ENCODE measurements at places on chromosomes 2 and 18.

DNA sequence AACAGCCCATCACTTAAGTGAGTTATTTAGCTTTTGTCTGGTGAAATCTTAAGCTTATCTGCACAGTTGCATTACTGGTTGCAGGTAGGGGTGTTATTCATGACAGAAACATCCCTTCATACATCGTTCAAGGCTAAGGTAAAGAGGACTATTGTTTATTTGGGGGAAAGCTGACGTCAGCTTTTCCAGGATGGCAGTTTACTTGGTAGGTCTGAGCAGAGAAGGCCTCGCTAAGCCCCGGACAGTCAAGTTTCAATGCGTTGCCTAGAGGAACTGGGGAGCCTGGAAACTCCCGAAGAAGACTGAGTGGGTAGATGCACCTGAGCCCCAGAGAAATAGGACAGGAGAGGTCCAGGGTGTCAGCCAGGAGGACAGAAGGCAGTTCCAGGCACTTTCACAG, 2.2 kb downstream of the RNU4ATAC start:
- no peak for DNase-seq

GRCh38 chr2:241788572-241788971, 11.9 kb downstream of the GAL3ST2 start:
- no peak for DNase-seq

GRCh38 chr2:188238386-188238785, 53.3 kb upstream of the GULP1 start:
- DNase-seq: no peak

- DNase-seq: no peak
These were observed 79.6 kb upstream of the LCLAT1 start for GRCh38 chr2:30367232-30368070.

DNA sequence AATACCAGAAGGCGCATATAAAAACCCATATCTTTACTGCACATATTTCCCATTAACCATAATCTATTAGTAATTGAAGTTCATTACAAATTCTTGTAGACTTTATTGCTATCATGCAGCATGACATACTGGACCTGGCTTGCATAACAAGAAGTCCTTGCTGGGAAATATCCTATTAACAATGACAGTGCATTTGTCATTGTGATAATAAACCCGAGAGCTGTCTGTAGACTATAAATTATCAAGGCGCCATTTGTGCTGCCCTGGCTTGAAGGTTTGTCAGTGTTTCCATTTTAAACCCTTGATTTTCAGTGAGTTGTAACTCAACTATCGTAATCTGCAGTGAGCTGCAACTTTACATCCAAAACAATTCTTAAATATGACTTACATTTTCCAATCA, 59.0 kb downstream of the HNMT start:
- no peak for DNase-seq

DNA sequence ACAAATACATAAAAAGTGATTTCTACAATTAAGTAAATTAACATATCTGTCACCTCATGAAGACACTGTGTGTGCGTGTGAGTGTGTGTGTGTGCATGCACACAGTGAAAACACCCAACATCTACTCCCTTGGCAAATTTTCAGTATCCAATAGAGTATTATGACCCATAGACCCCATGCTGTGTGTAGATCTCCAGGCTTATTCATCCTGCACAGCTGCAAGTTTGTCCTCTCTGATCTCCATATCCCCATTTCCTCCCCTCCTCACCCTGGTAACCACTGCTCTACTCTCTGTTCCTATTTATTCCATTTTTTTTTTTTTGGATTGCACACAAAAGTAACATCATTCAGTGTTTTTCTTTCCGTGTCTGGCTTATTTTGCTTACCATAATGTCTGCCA, 391.0 kb downstream of the SOX11 start:
- DNase-seq: no peak

DNA sequence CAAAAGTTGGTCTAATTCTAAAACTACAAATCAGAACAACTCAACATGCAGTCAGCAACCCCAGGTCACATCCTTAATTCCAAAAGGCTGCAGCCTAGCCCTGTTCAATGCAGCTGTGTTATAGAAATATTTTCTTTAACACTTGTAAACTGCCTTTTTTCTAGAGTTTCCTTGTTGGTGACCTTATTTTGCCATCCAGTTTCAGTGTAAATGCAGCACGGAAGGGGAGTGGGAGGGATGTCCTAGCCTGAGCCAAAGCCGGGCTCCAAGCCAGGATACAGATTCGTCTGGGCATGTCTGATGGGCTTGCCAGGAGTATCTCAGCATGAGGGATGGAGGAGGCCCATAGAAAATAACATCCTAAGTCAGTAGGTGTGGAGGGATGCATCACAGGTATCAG, 17.7 kb upstream of the SP3 start:
- DNase-seq: no peak

GRCh38 chr2:237669628-237670392, 42.4 kb downstream of the LRRFIP1 start:
- DNase-seq: no peak

GRCh38 chr2:60262178-60262577, 291.3 kb downstream of the BCL11A start:
- DNase-seq: no peak

GRCh38 chr2:40886655-40887054, 434.8 kb upstream of the SLC8A1 start:
- DNase-seq: no peak

DNA sequence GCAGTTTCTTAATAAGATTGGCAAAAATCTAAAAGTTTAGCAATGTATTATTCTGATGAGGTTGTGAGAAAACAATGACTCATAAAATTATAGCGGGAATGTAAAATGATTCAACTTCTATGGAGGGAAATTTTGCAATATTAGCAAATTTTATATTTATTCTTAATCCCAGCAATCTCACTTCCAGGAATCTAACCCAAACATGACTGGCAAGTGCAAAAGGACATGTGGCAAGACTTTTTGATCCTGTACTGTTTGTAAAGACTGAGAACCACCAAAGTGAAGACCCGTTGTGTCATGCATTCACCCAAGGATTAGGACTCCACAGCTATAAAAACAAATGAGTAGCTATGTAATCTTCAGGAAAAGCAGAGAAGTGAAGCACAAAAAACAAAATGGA, 234.8 kb upstream of the KYNU start:
- no peak for DNase-seq

- DNase-seq: no peak
These were observed 19.6 kb upstream of the STON1 start for GRCh38 chr2:48510329-48510728.

DNA sequence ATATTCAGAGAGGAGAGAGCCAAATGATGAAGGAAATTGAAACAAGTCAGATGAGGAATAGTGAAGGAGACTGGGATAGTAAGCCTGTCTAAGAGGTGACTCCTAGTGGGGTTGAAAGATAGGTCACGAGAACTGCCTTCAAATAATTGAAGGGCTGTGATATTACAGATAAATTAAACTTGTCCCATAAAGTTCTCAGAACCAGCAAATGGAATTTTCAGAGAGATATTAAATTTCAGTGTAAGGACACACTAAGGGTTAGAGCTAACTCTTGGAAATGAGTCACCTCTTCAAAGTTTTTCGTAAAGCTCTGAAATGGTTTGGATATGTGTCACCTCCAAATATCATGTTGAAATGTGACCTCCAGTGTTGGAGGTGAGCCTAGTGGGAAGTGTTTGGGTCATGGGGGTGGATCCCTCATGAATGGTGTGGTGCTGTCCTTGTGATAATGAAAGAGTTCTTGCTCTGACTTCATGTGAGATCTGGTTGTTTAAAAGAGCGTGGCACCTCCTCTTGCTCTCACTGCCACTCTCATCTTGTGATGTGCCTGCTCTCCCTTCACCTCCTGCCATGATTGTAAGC, 87.3 kb downstream of the BABAM2 start:
- no peak for DNase-seq

DNA sequence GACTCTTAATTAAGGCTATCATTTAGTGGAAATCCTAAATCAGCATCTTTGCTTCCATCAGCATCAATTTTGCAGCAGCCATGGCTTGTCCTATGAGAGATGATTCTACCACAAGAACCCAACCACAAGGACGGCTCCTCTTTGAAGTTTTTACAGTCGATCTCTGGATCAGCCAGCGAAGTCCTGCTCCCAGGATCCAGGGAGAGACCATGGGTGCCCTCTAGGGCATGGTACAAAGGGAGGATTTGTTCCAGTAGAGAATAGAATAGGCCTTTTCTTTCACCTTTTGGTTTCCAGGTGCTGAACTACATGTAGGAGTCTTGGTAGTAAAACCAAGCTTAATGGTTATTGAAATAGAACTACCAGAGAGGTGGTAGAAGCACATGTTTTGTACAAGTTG, 52.7 kb downstream of the TMEM200C start:
- DNase-seq: no peak

- no peak for DNase-seq
These were observed 62.9 kb upstream of the TFPI start for GRCh38 chr2:187617120-187617519.

GRCh38 chr2:30217644-30218337, 13.5 kb upstream of the LBH start:
- DNase-seq: no peak

DNA sequence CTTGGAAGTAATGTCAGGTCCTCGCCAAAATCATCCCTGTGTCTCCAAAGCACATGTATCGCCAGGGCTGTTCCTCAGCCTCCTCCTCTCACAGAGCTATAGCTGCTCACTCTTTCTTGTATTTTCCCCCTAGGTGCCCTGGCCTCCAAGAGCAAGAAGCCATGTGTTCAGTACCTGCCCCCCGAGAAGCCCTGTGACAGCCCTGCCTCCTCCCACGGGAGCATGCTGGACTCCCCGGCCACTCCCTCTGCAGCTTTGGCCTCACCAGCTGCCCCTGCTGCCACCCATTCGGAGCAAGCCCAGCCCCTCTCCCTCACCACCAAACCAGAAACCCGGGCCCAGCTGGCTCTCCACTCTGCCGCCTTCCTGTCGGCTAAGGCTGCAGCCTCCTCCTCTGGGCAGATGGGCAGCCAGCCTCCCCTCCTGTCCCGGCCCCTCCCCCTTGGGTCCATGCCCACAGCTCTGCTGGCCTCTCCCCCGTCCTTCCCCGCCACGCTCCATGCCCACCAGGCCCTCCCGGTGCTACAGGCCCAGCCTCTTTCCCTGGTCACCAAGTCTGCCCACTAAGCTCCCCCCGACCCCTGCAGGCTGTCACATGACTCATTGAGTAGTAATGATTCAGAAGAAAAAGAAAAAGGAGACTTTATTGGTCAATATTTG, 18.8 kb downstream of the TGOLN2 start:
- no peak for DNase-seq

GRCh38 chr2:12769492-12770105, 52.9 kb downstream of the TRIB2 start:
- DNase-seq: no peak

Measured in vagina (tissue), 2 donors.